Fibroblast of skin of back (primary cell): ENCODE measurements at places on chromosomes 7 and 10.

DNA sequence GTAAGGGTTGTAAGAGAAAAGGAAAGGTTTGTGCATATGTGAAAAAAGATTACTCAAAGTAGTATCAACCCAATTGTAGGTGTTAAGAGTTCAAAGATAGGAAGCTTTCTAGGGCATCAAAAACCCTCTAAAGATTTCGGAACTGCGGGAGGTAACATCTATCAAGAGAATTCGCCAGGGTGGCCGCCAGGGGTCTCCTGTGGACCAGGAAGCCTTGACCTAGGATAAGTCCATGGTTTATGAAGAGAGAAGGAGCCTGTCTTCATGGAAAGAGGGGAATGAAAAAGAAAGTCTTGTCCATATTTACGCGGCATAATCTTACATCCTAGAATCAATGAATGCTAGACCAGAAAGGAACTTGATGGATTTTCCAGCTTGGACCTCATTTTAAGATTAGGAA lies 140.7 kb upstream of the CALCR start:
- peak; percentile 46 for DNase-seq

DNA sequence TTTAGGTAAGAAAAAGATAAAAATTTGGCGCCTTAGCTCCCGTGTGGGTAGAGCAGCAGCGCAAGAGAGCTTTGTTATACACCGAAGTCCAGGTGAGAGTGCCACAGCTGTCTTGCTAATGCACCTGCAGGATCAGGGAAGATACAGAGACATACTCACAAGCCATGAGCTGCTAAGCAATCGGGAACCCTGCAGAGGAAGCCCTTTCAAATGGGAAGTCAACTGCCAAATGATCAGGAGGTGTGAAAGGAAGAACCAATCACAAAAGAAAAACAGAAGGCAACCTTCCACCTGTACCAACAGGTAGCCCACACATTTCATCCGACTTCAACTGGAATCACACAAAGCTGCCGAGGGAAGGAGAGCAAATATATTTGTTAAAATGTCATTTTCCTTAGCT lies 610.5 kb upstream of the PFKP start:
- no peak for DNase-seq

DNA sequence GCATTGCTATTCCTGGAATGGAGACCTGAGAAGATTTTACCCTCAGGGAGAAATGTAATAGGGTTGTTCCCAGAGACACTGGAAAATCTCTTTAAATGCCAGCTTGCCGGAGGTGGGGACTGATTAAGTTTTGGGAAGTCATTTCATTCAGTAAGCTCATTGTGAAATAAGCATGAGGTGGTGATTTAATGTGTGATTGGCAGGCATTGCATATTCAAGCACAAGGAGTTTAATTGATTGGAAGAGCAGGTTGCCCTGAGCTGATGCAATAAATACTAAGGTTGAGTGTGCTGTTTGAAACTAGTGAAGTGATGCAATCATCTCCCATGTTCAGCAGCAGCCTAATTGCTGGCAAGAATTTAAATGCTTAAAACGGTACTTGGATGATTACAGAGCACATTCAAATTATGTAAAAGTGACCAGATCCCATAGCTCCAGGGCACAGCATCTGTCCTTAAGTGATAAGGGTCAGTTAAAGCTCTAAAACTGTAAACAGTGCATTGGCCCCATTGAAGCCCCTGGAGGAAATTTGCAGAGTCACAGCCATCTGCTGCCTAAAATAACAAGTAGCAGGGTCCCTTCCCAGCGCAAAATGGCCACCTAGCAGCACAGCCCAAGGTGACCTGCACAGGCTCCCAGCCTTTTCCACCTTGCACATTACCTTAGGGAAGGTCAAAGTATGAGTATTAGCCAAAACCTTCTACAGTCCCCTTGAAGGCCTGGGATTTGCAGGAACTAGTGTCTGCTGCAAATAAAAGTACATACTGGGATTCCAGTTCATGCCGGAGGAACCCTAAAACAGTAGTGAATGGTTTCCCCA lies 92.1 kb downstream of the CCDC71L start:
- peak; percentile 58 for DNase-seq

- peak; percentile 65 for DNase-seq
Measured at GRCh38 chr10:78634835-78635234, 433.9 kb upstream of the ZMIZ1 start.

GRCh38 chr10:21053953-21054690 lies 157.0 kb upstream of the NEBL start:
- no peak for DNase-seq
